Stimulated activated CD4-positive, alpha-beta T cell treated with anti-CD3 and anti-CD28 coated beads, Interleukin-1b, Interleukin-23, amount 100 ng/mL, for 48 hours (primary cell): ENCODE measurements at places on chromosomes 16 and 17.

DNA sequence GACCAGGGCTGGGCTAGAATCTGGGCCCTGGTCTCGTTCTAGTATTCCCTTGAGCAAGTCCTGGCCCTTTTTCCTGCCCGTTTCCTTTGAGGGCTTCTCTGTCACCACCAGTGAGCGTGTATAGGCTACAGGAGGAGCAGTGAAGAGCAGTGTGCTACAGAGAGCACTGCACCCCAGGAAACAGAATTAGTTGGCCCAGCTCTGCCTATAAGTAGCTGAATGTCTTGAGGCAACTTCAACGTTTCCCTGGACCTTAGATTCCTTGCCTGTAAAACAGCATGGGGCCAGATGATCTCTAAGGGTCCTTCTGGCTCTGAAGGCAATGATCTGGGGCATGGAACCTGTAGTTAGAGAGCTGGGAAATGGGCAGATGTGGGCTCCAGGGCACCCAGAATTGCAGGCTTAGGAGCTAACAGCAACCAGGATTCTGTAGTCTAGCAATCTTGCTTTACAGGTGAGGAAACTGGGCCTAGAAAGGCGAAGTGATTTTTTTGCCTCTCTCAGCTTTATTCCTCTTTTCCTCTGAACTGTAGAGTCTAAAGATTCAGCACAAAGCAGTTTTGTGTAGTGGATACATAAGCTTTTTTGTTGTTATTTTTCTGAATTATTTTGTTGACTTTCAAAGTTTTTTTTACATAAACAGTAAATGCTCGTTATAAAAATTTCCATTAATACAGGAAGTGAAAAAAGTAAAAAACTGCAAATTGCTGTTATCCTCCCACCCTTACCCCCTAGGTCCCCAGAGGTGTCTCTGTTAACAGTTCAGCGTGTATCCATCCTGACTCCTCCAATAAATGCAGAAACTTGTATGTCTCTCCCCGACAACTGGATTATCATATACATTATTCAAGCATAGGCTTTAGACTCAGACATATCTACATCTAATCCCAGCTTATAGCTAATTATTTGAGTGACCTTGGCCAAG lies 1.7 kb upstream of the MYL4 start:
- DNase-seq, result no peak

- no peak for DNase-seq
These were observed 45.2 kb upstream of the SMPD3 start for GRCh38 chr16:68493412-68494070.

DNA sequence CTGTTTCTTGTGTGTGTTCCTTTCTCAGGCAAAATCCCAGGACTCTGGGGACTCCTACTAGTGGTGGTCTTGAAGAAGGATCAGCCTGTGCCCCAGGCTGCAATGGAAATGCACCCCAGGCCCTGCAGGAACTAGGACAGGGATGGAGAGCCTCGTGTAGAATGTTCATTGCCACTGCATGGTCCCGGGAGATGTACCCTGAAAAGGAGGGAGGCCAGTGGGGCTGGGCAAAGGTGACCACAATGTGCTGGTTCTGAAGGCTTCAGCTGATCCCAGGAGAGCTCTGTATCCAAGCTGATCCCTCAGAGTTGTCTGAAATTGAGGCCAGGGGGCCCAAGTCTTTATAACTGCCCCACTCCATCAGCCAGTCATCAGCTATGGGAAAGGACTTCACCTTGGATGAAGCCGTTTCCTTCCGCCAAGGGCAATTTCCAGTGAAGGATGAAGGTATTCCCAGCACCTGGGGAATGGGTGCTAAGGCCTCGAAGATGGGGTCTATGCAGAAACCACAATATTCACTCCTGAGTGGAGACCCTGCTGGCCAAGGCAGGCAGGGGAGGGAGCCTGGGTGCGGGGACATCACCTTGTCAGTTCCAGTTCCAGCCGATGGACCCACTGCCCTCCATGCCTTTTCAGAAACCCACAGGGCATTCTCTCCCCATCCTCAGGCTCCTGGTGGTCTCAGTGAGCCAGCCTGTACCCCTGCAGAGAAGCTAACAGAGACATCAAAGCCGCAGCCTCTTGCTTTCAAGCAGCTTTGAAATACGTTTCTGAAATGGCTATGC lies 59.9 kb upstream of the CDH5 start:
- no peak for DNase-seq

GRCh38 chr17:47810200-47810821 lies 11.3 kb downstream of the OSBPL7 start:
- peak; percentile 58 for DNase-seq

GRCh38 chr17:57436565-57436964 lies 180.2 kb downstream of the MSI2 start:
- DNase-seq, result no peak

DNA sequence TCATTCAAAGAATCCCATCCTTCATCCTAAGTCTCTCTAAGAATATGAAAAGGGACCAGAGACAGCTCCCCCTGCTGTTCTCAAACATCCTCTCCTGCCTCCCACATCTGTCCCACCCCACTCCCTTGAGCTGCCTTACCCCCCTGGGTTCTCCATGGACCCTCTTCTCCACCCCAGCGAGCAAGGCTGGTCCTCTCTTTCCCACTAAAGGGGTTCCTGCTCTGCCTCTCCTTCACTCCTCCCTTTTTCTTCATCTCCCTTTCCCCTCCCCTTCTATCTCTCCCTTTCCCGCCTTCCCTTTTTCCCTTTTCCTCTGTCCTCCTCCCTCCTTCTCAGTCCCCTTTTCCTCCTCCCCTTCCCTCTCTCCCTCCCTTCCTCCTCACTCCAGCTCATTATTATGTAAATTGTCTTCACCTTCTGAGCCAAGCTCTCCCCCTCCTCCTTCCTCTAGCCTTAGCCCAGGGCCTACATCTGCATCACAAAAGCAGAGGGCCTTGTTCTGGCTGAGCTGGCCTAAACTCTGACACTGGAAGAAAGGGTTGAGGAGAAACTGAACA lies 90.0 kb downstream of the GNAO1 start:
- no peak for DNase-seq

DNA sequence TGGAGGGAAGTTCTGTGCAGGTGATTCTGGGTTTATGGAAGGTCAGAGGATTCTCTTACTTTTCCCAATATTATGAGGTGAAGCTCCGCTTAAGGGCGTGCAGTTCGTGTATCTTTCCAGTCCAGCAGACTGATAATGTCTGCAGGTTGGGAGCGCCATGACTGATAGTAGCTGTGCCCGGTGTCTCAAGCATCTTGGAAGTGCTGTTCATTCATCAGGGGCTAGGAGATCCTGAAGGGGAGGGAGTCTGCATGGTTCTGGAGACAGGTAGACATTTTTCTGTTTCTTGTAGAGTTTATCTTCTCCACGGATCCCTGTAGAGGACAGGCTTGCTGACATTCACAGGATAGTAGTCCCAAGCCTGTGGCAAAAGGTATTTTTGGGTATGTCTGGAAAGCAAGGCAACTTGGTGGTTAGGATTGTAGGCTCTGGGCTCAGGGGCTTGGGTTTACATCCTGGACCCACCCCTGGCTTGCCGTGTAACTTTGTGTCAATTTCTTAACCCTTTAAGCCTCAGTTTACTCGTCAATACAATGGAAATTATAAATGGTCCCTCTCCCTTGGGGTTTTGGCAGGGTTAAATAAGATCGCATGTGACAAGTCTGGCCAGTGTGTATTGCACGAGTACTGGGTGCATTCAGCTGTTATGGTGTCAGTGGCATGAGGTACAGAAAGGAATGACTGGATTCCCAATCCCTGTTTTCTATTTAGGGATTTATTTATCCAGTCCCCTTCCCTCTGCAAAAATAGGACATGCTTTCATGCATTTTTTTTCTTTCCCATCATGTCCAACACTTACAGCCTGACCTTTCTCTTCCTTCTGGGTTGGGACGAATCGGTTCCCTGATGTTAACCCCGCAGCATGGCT lies 8.2 kb downstream of the HLF start:
- no peak for DNase-seq

DNA sequence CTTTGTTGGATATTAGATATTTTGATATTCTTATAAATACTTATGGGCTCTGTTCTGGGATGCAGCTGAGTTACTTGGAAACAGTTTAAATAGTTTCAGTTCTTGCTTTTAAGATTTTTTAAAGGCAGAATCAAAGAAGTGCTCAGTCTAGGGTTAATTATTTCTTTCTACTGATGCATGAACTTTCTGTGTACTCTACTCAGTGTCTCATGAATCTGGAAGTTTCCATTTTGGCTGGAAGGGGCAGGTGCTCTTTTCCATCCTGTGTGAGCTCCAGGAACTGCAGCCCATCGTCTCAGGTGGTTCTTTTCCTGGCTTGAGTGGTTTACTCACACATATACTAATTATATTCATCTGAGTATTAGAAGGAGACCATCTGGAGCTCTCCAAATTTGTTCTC lies 61.1 kb upstream of the CPHXL start:
- DNase-seq, result no peak

DNA sequence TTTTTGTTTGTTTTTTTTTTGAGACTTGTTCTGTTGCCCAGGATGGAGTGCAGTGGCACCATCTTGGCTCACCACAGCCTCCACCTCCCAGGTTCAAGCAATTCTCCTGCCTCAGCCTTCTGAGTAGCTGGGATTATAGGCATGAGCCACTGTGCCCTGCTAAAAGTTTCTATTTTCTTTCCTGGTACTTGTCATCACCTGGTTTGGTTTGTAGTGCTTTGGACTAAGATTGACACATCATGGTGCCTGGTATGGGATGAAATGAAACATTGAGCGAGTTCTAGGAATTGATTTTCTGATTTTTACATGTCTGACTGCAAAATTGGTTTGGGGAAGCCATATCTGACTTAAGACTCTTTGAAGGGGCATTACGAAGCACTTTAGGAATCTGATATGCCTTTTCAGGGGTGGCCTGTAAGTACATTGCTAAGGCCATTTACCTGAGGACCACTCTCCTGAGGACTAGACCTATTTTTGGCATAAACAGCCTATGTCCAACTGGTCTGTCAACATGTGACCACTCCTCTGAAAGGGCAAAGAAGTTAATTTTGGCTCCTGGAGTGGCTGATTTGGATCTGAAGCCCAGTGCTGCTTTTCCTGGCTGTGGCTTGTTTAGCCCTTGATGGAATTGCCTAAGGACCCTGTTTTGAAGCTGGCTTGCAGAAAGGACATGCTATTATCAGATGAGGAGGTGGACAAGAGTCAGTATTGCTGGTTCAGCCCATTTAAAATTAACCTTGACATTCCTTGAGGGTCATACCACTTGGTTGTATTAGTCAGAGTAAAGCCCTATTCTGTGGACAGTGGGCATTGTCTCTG lies 18.4 kb upstream of the TBKBP1 start:
- no peak for DNase-seq

DNA sequence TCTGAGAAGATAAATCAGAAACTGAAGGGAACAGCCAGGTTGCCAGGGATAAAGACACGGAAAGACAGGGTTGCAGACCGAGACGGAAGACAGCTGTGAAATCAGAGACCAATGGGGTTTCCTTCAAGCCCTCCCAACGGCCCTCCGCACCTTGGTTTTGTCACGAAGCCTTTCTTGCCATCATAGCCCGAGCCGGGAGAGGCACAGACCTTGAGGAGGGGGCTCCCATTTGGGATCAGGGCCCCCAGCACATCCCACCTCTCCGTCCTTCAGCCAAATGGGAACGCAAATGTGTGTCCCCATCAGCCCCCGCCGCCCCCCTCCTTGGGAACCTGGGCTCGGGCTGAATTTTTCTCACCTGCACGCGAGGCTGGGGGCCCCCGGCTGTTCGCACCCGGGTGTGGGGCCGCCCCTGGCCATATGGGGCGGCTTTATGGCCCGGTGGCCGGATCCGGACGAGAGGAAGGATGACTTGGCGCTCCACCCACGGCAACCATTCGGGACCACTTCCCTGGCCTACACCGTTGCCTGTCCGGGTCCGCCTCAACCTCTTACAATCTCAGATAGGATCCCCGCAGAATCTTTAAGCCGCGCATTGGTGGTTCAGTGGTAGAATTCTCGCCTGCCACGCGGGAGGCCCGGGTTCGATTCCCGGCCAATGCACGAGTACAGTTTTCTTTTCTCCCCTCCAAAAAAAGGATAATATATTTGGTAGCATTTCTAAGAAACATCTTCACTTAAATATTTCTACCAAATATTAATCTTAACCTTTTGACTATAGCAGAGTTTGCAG lies 1.4 kb upstream of the HES7 start:
- peak; percentile 90 for DNase-seq

- DNase-seq, result no peak
These were observed 100.2 kb downstream of the CMIP start for GRCh38 chr16:81544700-81545271.

DNA sequence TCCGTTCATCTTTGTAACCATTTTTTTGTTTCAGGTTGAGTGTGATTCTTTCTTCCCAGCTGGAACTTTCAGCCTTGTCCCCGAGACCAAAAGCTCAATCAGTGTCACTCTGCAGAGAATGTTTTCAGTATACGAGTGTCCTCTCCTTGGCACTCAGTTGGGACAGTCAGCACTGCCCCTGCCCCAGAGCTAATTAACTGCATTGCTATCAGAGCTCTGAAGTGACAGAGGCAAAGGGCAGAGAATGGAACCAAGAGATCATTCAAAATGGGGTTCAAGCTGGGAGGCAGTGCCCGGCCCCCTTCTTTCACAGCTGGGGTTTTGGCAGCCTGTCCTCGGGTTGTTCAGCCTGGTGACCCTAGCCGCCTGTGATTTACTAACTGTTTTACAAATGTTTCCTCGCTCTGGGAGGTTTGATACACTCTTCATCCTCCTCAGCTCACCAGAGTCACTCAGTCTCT lies 195.9 kb upstream of the TBX2 start:
- no peak for DNase-seq

- DNase-seq, result no peak
These were observed 975.7 kb upstream of the RBFOX1 start for GRCh38 chr16:6356911-6357310.

DNA sequence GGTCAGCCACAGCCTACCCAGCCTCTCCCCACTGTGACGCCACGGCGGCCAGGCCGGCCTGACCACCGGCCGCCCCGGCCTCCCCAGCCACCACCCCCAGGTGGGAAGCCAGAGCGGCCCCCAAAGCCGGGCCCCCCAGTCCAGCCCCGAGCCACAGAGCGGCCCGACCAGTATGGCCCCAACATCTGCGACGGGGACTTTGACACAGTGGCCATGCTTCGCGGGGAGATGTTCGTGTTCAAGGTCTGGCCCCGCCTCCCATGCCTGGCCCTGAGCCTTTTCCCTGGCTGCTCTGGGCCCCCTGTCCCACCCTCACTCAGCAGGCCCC lies 16.0 kb downstream of the MMP15 start:
- DNase-seq, result no peak

GRCh38 chr17:55402374-55402773 lies 19.3 kb downstream of the MMD start:
- no peak for DNase-seq

DNA sequence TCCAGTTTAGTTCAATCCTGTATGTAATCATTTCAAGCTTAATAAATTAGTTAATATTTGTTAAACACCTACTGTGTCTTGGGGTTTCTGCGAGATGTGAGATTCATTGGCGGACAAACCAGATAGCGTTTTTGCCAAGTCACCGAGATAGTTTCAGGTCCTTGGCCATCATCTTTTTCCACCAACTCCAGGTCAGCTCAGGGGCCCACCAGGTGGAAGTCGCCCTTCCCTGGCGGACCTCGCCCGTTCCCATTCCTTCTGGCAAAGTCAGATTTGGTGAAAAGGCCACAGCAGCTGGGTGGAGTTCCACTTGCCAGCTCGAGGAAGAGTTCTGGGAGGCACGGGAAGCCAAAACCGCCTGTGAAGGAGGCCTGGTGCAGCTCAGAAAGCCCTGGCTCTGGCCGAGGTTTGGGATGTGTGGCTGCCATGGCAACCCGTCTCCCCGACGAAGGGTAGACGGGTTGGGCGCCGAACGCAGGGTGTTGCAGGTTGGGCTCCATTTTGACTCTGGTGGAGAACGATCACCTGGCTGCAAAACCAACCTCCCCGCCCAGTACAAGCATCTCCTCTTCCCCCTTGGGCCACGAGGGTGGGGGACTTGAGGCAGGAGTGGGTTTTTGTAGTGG lies 39.5 kb downstream of the CMIP start:
- no peak for DNase-seq
